ENCODE measurements at places on chromosomes 11 and 22. TPM values are rescaled to one million over a fixed set of nuclear protein-coding genes. Genes with fewer than 3 reads are reported as not detected.
A peak's percentile ranks its signal among the peaks of the same experiment; 100 is the strongest.

GRCh38 chr11:60345489-60345888 lies 18.4 kb downstream of the MS4A6E start:
- H3K27me3 ChIP-seq = peaks cover 72% of the 10 kb centered on the region
- H3K36me3 ChIP-seq = peaks cover 6% of the 10 kb centered on the region
- H3K27ac ChIP-seq = no peak overlapping the region
- DNase-seq = peak; percentile 42
- no peaks in the 10 kb centered on the region for H3K4me1 ChIP-seq

- H3K27me3 ChIP-seq = no peaks in the 10 kb centered on the region
- no peaks in the 10 kb centered on the region for H3K36me3 ChIP-seq
- H3K4me3 ChIP-seq = no peak overlapping the region
- H3K4me1 ChIP-seq = no peaks in the 10 kb centered on the region
- no peak for DNase-seq
- H3K27ac ChIP-seq = no peak overlapping the region
Measured at GRCh38 chr11:133123796-133124195, 408.5 kb downstream of the OPCML start.

DNA sequence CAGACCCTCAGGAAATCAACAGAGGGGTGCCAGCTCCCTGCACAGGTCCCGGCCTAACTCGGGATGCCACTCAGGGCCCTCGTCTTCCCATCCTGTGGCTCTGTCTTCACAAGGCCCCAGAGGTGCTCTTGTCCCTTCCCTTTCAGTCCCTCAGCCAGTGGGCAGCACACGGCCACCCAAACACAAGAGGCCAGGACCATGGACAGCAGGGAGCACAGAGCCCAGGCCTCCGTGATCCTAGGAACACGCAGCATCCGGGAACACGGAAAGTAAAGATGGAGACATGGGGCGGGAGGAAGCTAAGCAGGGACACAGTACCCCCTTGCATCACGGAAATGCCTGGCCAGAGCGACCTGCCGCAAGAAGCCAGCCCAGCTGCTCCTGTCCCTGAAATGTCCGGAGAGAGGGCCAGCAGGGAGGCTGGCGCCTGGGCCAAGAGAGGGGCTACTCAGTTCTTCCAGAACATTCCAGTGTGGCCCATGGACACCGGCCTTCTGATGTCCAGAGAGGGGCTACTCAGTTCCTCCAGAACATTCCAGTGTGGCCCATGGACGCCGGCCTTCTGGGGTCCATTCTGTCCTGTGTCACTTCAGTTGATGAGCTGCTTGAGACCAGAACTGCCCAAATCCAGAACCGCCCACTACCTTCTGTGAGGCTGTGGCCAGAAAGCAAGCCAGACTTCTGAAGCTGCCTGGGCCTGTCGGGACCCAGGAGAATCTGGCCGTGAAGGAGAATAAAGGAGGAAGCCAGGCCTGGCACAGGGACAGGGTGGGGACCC lies 274.0 kb downstream of the BRD1 start:
- H3K4me3 ChIP-seq = no peak overlapping the region
- no peak for DNase-seq
- H3K4me1 ChIP-seq = no peaks in the 10 kb centered on the region
- no peaks in the 10 kb centered on the region for H3K27me3 ChIP-seq
- H3K36me3 ChIP-seq = peaks cover 6% of the 10 kb centered on the region

PAX6 gene
- not detected for total RNA-seq

DNA sequence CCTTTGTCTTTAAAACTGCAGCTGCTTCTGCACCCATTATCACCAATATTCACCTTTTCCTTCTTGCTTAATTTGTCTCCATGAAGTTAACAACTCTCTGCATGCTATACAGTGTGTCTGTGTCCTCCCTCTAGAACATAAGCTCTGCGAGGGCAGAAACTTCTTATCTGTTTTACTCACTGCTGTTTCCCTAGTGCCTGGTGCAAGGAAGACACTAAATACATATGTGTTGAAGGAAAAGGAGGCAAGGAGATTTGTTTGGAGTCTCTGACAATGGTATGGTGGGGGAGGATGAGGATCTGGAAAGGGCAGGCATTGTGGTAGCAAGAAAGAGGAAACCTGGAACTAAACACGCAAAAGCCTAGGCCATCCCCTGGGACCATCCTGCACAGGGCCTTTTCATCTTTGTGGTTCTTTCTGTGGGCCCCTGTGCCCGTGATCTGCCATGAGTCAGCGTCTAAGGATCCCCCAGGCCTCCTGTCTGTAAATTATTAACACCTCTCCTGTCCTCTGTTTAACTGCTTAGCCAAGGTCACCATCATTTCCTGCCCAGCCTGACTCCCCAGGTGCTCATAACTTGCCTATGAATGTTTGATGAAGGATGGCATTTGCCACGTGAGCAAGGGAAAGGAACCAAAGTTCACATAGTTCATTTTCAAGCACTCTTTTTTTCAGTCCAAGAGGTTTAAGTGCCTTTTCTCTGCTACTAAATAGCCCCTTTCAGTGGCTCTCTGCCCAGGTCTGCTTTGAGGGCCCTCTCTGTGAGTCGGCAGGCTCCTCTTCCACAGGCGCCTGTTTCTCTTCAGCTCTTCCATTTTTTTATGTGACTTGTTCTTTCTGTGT lies 131.1 kb downstream of the RASSF10 start:
- no peak overlapping the region for H3K27ac ChIP-seq
- H3K4me1 ChIP-seq = peaks cover 18% of the 10 kb centered on the region
- no peak for DNase-seq
- H3K4me3 ChIP-seq = no peak overlapping the region
- H3K27me3 ChIP-seq = no peaks in the 10 kb centered on the region

DNA sequence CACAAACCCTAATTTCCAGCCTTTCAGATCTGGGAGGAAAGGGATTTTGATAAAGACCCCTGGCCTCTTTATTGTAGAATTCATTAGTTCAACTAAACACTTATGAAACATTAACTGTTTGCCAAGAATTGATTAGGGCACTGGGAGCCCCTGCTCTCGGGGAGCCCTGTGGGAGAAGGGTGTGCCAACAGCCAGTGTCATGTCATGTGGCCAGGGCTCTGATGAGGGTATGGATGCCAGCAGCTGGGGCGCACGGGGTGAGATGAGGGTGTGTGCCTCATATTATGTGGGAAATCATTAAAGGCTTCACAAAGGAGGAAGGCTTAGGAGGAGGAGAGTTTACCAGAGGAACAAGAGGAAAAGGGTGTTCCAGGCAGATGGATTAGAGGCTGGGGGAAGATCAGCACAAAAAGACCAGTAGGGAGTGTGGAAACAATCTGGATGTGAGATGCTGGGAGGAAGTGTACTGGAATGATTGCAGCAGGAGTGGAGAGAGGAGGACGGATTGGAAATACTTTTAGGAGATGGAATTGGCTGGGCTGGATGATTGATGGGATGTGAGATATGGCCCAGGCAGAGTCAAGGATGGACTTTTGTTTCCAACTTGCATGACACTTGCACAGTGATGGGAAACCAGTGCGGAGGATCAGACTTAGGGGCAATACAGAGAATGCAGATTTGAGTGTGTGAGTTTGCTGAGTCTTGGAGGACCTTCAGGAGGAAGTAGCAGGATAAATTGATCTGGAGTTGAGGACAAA lies 137.8 kb downstream of the CSNK2A3 start:
- peaks cover 5% of the 10 kb centered on the region for H3K4me1 ChIP-seq
- DNase-seq = no peak
- no peak overlapping the region for H3K4me3 ChIP-seq
- no peaks in the 10 kb centered on the region for H3K36me3 ChIP-seq
- H3K27me3 ChIP-seq = peaks cover 16% of the 10 kb centered on the region
- H3K27ac ChIP-seq = no peak overlapping the region

Measured in MCF 10A (cell line).